GM23338 (cell line): ENCODE measurements at places on chromosomes 3 and 15.

GRCh38 chr3:80668100-80668499 lies 900.3 kb upstream of the ROBO1 start:
- DNase-seq: peak; percentile 11

DNA sequence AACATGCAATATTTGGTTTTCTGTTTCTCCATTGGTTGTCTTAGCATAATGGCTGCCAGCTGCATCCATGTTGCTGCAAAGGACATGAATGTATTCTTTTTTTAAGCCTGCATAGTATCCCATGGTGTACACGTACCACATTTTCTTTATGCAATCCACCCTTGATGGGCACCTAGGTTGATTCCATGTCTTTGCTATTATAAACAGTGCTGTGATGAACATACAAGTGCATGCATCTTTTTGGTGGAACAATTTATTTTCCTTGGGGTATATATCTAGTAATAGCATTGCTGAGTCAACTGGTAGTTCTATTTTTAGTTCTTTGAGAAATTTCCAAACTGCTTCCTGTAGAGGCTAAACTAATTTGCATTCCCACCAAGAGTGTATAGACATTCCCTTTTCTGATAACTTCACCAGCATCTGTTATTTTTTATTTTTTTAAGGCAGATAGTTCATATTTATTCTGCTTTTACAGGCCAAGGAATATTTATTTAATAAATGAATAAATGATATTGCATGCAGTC lies 62.4 kb upstream of the NPHP3 start:
- DNase-seq: no peak

GRCh38 chr3:150144191-150144708 lies 173.6 kb upstream of the PFN2 start:
- DNase-seq: no peak

DNA sequence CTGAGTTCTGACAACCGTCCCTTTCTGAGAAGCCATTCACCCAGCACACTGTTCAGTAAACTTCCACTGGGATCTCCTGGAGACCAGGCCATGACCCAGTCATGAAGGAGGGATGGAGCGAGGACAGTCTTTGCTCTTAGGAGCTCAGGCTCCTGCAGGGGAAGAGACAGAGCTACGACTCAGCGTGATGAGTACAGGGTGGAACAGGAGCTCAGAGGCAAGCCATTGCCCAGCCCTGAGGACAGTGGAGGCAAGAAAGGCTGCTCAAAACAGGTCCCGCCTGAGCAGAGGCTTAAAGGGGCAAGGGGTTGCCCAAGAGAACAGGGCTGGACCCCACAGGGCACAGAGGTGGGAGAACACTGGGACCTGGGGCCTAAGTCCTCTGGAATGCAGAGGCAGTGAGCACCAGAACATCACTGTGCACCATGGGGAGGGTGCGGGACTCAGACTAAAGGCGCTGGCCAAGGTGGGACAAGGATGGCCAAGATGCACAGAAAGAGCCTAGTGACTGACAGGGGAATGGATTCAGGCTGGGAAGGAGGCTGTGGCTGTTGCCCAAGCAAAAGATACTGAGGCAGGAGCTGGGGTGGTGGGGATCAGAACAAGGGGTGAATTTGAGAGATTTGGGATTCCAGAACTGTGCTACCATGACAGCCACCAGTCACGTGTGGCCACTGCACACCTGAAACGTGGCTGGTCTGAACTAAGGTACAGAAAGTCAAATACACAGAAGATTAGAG lies 25.8 kb downstream of the TMEM43 start:
- DNase-seq: no peak

- no peak for DNase-seq
These were observed 419.3 kb downstream of the EPHB1 start for GRCh38 chr3:135214400-135214799.

DNA sequence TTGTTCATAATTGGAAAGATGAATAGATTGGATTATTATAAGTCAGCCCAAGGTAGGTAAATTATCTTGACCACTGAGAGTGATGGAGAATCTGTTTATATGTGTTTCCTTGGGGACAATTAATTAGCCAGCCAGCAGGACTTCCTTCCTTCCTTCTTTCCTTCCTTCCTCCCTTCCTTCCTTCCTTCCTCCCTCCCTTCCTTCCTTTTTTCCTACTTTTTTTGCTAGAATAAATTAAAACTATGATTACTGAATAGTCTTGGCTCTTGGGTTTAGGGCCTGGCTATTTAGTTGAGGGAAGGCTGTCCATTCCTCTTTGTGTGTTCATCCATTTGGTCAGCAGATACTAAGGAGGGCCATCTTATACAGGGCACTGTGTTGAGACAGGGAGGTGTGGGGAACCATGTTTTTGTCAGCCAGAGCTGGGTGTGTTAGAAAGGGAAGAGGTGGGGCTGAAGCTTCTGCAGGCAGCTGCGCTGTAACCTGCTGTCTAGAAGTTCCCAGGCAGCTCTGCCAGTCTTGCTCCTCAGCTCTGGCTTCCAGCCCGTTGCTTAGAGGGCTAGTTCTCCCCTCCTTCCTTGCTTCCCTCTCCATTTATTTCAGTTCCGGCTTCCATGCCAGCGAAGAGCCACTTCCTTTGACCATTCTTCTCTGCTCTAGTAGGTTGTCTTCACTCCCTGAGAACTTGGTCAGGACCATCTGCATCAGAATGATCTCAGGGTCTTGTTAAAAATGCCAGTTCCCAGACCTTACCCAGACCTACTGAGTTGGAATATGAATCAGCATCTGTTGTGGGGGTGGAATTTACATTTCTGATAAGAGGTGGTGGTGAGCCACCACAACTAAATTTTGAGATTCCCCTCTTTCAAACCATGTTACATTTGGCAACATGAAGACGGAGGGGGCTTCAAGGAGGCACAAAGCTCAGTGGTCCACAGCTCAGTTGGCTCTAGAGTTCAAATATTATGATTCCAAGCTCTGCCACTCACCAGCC lies 113.9 kb downstream of the DGKG start:
- no peak for DNase-seq

- DNase-seq: peak; percentile 89
These were observed 3.9 kb downstream of the MST1R start for GRCh38 chr3:49899815-49900214.

GRCh38 chr3:61564395-61565059 lies 3.2 kb downstream of the PTPRG start:
- DNase-seq: peak; percentile 83

DNA sequence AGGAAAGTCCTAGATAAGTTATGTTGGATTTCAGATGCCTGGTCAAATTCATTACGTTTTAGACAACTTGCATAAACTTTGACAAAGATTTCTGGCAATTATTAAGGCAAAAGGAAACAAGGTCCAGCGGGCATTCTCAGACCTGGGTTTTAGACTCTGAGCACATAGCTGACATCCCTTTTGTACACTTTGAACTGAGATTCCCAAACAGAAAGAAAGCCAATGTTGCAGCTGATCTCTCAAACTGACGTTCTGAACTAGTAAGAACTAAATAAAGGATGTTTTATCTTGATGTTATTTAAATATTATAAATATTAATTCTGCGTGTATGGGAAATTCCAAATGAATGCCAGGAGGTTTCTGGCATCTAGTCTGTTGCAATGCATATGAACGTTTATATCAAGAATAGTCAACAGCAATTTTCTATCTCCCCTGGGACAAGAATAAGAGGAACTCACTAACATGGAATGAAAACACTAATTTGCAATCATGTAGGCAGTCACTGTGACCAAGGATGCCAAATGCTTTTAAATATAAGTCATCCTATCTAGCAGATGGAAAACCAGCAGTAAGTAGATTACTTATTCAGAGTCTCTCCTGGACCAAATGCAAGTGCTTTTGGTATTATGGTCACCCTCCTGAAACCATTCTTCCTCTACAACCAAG lies 202.1 kb downstream of the GREM1 start:
- DNase-seq: no peak

GRCh38 chr3:126397610-126398422 lies 3.1 kb downstream of the CFAP100 start:
- DNase-seq: no peak

- peak; percentile 9 for DNase-seq
These were observed 31.7 kb upstream of the SYNM start for GRCh38 chr15:99073008-99073717.

- DNase-seq: no peak
These were observed 11.3 kb downstream of the RYR3 start for GRCh38 chr15:33322091-33322490.

DNA sequence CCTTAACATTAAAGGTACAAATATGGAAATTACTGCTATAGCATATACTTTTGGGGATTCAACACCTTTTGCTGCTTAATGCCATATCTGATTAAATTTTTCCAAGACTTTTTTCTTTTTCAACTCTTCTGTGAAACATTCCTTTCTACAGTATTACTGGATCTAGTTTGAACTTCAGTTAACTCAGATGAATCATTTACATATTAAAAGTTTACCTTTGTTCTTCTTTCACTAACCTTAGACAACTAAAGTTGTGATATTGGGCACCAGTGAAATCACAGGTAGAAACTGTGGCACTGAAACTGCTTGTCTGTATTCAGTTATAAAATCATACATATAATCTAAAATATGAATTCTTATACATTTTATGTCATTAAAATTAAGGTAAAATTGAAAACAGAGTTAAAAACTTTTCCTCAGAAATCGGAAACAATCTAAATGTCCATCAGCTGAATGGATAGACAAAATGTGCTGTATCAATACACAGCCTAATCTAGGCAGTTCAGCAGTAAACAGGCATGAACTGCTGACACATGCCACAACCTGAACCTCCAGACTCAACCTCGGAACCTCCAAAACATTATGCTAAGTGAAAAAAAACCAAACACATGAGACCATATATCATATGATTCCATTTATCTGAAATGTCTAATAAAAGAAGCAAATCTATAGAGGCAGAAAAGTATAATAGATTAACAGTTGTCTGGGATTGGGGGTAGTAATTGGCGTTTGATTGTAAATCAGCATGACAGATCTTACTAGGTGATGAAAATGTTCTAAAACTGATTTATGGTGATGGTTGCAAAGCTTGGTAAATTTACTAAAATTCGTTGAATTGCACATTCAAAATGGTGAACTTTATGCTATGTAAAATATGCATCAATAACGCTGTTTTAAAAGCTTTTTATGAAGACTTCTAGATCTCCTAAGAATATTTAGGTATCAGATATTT lies 50.0 kb downstream of the PPARG start:
- no peak for DNase-seq

- DNase-seq: peak; percentile 70
These were observed 59.4 kb downstream of the TMEM44 start for GRCh38 chr3:194573680-194574437.

DNA sequence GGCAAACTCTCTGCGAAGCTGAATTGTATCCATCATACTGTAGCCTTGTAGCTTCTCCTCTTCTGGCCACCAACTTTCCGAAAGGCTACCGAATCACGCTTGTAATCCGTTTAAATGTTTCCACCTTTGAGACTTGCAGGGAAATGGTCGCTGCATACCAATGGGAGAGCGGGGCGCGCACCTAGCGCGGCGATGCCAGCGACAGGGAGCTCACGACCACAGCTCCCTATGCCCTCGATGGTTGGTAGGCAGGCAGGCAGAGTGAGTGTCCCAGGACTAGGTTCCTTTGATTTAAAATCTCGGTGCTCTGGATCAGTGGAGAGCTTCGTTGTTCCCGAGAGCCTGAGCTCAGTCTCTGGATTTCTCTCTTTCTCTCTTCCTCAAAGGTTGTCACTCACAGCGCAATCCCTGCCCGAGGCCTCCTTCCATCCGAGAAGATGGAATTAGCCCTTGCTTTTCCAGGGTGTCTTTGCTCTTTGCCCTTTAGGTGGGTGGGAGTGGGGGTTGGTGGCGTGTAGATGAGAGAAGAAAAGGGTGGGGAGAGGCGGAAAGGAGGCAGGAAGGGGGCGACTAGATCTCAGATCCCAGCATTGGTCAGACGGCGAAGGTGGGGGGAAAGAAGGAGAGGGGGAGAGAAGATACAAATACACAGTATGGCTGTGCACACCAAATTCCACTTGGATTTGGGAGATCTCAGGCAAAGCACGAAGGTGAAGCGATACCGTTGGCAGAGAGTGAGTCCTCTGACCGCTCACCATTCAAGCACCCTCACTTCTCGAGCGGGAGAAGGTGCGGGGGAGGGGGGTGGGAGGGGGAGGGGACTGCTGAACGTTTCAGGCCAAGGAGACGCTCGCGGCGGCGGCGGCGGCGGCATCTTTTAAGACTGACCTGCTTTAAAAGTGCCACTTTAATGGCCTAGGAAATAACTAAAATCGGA lies at the start of gene SLITRK3:
TSS of gene SLITRK3 (minus strand) at position 745 of the 937 bp plus-strand sequence. CDS start 5,554 bp downstream, outside the sequence.
- DNase-seq: peak; percentile 60

GRCh38 chr3:57646723-57647122 lies 46.2 kb downstream of the DENND6A start:
- no peak for DNase-seq

DNA sequence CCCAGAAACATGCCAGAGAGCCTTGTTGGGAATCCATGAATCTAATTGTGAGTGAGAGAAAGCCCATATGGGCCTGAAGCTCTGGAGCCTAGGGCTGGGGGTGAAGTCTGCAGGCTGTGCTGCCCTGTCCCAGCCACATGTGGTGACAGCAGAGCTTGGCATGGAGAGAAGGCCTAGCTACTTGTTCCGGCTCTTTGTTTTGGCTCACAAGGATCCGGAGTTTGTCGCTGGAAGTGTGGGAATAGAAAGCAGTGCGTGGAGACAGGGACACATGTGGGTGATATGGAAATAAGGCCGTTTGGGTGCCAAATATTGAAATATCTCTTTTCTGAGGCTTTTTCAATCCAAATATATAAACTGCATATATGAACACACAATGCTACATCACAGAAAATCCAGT lies 78.2 kb downstream of the CLSTN2 start:
- no peak for DNase-seq

DNA sequence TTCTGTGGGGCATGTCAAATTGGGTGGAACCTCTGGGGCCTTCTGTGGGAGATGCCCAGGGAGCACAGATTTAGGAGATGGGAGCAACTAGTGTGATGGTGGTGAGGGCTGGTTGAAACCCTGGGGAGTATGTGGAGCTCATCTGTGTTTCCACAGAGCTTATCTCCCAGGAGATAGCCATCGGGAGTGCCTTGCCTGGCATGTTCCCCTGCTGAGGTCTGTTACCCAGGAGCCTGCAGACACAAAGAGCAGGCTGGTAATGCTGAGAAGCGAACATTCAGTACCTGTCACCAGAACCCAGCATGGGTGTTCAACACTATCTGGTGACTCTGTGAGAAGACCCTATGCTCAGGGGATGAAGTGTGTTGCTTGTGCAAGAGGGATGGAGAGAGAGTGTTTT lies 85.0 kb downstream of the CLSTN2 start:
- DNase-seq: no peak

GRCh38 chr3:47556351-47556750 lies 22.3 kb downstream of the CSPG5 start:
- DNase-seq: no peak

DNA sequence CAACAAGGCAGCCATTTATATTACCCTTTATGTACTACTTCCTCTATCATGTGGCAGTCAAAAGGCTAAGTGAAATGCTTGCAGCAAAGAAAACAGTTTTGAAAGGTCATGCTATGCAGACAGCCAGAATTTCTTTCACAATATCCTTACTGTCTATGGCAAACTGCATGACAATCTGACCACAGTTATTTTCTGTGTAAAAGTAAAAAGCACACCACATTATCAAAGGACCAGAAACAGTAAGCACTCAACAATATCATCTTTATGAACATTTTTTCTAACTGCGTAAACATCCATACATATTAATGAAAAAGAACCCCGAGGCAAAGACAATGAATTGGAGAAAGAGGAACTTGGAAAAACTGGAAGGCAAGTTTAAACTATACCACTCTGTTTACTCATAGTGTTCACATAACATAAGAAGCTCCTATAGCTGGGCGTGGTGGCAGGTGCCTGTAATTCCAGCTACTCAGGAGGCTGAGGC lies 47.9 kb downstream of the PIK3CB start:
- DNase-seq: no peak
